Stomach (tissue), 19 donors: ENCODE measurements at places on chromosomes 5 and 9. TPM values are rescaled to one million over a fixed set of nuclear protein-coding genes. Genes with fewer than 3 reads are reported as not detected.

CER1 gene
- not detected for total RNA-seq

CXCL14 gene
- total RNA-seq, result 27.9 TPM

PCDH1 gene
- total RNA-seq, result 96.9 TPM

BTNL8 gene
- total RNA-seq, result 10.9 TPM

GRIN1 gene
- not detected for total RNA-seq

GMCL2 gene
- total RNA-seq, result not detected

FNIP1 gene
- total RNA-seq, result 35.4 TPM

AGTPBP1 gene
- 43.3 TPM for total RNA-seq

SUSD3 gene
- 1.7 TPM for total RNA-seq

LRSAM1 gene
- 28.6 TPM for total RNA-seq
